ENCODE measurements at places on chromosomes 4 and X.

DNA sequence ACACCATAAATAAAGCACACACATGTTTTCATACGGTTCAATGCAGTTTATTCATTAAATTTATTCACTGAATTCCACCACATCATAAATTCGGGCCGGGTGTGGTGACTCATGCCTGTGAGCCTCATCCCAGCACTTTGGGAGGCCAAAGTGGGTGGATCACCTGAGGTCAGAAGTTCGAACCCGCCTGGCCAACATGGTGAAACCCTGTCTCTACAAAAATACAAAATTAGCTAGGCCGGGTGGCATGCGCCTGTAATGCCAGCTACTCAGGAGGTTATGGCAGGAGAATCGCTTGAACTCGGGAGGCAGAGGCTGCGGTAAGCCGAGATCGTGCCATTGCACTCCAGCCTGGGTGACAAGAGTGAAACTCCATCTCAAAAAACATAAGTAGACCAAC, 131.6 kb downstream of the PDS5A start:
- DNase-seq = no peak

DNA sequence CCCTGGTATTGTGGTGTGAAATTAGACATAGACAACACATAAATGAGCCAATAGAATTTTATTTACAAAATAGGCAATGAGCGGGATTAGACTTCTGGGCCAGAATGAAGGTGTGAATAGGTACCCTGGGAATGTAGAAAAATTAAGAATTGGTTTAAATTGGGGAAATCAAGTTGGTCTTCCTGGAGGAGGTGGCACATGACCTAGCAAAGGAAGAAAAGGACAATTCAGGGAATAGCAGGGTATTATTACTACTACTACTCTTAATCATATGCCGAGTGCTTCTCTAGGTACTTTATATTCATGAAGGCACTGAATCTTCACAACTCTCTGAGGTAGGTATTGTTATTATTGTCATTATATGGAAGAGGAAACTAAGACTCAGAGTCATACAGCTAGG, 202.1 kb downstream of the LHFPL1 start:
- no peak for DNase-seq

- DNase-seq = no peak
Measured at GRCh38 chrX:151393514-151393913, 3.5 kb upstream of the VMA21 start.

- DNase-seq = no peak
Measured at GRCh38 chr4:150750824-150751223, 168.9 kb downstream of the MAB21L2 start.

DNA sequence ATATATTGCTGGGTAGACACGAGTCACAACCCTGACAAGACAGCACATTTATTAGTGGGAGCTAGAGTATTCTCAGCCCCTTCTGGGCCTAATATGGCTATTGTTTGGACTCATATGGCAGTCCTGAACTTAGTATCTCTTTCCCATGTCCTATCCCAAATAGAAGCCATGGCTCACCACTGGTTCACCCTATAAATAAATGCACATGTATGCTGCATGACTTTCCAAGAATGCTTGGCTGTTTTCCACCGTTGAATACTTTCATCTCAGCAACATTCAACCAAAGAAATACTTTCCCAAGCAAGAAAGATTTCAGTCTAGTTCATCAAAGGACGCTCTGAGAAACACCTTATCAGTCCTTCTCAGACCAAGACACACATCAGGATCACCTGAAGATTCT, 36.7 kb downstream of the SMPX start:
- DNase-seq = no peak

DNA sequence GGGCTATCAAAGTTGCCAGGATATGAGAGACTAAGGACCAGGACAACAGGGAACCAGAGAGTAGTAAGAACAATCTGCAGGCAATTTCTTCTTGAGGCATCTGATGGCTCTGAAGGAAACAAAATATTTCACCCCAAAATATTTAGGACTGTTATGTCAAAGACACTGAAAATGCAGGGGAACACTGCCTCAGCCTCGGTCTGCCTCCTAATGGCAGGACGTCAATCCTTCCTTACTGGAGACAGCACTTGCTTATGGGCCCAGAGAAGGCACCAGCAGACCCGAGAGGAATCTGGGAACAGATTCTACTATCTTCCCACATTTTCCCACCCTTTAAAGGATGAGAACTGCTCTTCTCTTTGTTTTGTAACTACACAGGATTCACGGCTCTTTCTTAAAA, 23.3 kb downstream of the RNF150 start:
- DNase-seq = no peak

- DNase-seq = no peak
Measured at GRCh38 chrX:2958199-2958598, 29.1 kb upstream of the ARSD start.

DNA sequence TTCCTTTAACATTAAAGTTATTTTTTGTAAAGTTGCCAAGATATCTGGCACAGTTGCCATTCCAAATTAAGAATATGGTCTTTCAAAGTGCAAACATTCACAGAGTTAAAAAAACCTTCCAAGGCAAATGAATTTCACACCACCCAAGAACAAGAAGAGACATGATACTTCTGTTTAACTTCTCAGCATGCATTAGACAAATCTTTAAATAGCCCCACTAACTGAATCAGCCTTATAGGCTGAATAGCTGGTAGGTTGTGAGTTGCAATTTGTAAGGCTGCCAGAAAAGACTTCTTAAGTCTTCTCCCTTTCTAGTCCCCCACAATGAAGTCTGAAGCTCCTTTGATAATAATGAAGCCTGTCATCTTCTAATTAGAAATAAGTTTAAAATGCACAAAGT, 95.6 kb downstream of the MAPK10 start:
- no peak for DNase-seq

DNA sequence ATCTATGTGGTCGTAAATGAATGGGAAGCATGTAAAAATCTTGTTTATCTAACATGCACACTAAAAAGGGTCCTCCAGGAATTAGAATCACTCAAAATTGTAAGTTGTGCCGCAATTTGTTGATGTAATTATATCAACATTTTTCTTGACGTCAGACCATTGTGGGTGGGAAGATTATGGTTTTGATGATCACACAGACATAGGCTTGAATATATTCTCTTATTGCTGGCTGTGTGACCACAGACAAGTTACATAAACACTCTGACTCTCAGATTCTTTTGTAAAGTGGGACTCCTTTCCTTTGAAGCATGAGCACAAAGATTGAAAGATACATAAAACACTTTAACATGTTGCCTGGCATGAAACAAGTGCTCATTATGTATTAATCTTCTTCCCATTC, 51.5 kb downstream of the IL1RAPL1 start:
- DNase-seq = no peak

DNA sequence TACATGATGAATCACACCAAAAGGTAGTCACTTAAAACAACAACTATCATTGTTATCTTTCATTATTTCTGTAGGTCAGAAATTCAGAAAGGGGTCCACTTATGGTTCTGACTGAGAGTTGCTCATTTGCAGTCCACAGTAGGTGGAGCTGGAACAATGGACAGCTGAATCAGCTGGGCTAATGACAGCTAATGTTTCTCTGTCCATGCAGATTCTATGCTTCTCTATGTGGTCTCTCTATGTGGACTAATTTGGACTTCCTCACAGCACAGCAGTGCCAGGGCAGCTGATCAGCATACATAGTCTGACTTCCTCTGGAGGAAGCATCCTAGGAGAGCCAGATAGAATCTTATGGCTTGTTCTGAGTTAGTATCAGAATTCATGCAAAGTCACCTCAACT, 131.7 kb upstream of the INTU start:
- no peak for DNase-seq

- no peak for DNase-seq
Measured at GRCh38 chr4:173448103-173448502, 49.2 kb upstream of the SCRG1 start.

DNA sequence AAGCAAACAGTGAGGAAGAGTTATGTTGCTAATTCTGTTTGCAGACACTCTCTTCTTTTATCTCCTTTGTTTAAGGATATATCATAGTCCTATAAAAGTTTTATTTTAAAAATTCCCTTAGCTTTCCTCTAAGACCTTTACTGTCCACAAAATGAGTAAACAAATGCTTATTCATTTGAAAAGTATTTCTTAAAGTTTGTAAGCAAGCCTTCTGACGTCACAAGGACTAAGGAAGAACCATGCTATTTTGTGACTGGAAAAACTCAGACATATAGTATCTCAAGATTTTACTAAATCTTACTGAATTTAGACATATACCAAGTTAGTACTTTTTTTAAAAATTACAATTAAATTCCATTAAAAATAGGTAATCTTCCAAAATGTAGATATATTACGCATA, 5.2 kb upstream of the RBMXL3 start:
- DNase-seq = no peak

DNA sequence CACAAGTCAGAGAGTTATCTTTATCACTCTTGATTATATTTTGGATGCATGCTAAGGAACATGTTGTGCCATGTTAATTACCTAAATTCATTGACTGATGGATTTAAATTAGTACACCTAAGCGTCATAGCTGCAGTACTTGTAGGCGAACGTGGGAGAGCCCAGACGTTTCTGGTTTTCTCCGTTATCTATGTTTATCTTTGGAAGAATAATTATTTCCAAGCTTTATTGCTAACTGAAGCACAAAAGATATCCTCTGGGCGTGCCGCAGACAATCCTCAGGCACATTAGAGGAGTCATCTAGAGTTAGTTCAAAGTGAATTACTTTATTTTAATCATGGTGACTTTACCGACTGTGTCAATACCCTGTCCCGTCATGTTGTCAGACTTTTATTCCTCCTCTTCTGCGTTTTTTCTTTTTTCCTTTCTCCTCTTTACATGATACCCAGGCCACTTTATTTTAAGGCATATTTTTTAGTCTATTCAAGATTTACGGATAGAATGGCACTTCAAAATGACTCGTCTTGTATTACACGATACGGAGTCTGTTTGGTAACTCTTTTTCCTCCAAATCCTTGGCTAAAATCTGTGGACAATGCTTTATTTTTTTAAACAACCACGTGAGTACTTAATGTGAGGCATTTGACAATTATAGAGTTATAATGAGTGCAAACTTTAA, 632.0 kb upstream of the TENM3 start:
- no peak for DNase-seq

DNA sequence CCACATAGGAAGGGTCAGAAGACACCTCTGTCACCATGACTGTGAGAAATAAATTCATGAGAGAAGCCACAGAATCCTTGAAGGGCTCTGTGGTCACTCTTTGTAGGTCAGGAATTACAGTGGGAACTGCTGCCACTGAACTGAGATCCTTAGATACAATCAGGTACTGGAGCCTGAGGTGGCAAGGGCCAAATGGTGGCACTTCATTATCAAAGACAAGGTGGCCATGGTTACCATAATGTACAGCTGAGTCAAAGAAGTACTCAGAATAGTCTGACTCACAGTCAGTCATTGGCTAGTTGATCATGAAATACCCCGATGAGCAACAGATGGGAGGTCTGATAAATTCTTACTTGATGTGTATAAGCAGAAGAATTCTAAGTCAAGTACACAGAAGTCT, 131.9 kb downstream of the RTL3 start:
- no peak for DNase-seq

DNA sequence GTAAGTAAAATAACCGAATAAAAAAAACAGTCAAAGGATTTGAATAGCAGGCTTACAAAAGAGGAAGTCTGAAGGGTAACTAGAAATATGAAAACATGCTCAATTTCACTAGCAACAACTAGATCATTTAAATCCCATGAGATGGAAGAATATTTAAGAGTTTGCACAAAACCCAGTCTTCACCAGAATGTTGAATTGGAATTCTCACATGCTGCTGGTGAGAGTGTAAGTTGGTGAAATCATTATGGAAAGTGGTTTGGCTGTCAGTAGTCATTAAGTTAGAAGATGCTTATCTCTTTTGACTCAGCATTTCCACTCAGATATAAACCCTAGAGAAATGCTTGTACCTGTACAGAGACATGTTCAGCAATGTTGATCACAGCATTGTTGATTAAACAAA, 110.1 kb downstream of the PGRMC2 start:
- no peak for DNase-seq

- no peak for DNase-seq
Measured at GRCh38 chr4:151799417-151800012, 38.7 kb upstream of the GATB start.

DNA sequence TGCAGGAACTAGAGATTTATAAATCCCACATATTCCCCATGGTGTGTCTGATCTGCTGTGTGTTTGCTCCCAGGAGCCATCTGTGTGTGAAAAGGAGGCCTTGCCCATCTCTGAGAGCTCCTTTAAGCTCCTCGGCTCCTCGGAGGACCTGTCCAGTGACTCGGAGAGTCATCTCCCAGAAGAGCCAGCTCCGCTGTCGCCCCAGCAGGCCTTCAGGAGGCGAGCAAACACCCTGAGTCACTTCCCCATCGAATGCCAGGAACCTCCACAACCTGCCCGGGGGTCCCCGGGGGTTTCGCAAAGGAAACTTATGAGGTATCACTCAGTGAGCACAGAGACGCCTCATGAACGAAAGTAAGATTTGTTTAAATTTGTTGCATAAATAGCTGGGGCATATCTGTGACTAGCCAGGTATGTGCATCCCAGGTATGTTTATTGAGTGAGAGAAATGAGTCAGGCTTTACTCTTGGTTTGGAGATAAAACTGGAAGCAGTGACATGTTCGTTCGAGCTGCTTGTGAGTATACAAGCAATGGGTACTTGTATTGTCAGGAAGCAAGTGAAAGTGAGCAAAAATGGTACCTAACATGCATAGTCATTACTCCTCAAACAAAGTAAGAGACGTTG, 89.5 kb downstream of the PTTG2 start:
- DNase-seq = no peak

DNA sequence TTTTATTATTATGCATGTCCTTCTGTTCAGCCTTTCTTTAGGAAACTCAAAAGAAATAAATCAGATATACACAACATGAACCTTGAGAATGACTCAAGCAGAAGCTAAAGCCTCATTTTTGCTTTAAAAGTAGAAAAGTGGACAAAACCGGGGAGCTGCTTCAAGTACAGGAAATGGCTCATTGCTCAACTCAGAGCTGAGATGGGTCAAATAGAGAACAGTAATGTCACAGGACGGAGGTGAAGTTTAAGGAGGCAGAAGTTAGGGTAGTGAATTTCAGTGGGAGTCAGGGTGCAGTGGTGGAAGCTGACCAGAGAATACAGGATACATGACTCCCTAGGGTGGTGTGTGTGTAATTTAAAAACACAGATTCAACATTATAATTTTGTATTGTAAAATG, 22.2 kb downstream of the PHKA2 start:
- DNase-seq = no peak

DNA sequence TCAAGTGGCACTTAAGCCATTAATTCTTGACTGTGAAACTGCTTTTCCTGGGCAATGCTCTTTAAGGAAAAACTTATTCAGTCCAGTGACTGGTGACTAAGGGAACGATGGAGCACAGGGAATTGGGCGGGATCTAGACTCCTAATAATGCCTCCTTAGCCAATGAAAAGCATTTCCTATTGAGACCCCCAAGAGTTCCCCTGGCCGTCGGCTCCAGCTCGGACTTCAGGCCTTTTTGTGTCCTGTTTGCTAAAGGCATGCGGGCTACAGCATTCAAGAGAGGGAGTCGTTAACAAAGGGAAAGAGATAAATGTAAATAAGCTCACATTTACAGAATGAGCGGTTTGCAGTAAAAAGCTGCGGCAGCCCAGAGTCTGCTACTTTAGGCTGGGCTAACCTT, at the start of gene LPAR4:
TSS of gene LPAR4 (plus strand) at position 232 of the 400 bp plus-strand sequence. CDS start 7,150 bp downstream, outside the sequence.
- no peak for DNase-seq

GRCh38 chrX:9122519-9123245, 88.8 kb upstream of the FAM9B start:
- no peak for DNase-seq
